Pulmonary artery endothelial cell (primary cell): ENCODE measurements at places on chromosomes 7 and 10. TPM values are rescaled to one million over a fixed set of nuclear protein-coding genes. Genes with fewer than 3 reads are reported as not detected.

- no peak for DNase-seq
Measured at GRCh38 chr7:25807086-25807611, 344.8 kb upstream of the NFE2L3 start.

The MYO3A gene
- total RNA-seq, result not detected in 2 replicates

The ADGRA1 gene
- not detected in 2 replicates for total RNA-seq

The NODAL gene
- not detected in 2 replicates for total RNA-seq

DNA sequence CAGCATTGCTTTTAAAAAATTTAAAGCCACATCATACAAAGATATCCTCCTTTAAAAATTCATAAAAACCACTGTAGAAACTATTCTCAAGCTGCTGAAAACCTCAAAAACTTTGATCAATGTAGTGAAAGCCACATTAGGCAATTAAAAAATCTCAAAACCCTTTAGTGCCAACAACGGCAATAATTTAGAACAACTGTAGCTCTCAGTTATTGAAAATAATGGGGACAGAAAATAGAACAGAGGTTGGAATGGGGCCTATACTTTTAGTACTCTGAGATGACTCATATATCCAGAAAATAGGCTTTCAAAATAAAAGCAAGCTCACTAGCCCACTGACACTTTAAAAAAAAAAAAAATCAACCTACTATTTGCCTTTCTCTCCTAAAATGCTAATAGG is 87.5 kb downstream of the GSAP start:
- no peak for DNase-seq

DNA sequence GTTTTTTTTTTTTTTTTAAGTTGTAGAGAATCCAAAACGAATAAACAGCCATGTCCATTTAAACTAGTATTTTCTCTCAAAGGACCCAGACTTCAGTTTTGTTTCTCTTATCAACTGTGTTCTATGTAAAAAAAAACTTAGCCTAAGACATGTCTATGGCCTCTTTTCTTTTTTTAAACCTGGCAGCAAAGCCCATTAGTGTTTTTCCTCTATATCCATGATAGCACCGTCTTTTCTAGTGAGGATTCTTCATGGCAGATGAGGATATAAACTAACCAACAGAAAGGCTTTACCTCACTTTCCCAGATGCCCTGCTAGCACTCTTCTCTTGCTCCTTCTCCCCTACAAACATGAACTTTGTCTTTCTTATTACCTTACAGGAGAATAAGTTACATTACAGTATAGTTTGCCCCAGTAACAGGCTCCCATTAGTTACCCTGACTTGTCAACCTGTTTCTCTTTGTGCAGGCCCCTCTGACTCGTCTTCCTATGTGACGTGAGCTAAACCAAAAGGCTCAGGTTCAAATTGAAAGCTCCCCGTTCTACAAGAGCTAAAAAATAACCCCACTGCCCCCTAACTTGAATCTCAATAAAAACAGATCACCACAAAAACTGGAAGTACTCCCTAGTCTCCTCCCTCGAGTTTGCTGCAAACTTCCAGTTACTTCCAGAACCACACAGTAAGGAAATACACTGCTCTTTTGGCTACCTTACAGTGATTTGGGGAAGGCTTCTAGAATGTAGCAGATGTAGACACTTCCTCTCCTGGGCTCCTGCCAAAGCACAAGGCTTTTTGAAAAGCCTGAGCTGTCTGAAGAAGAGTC is 20.1 kb downstream of the P4HA1 start:
- peak; percentile 46 for DNase-seq

DNA sequence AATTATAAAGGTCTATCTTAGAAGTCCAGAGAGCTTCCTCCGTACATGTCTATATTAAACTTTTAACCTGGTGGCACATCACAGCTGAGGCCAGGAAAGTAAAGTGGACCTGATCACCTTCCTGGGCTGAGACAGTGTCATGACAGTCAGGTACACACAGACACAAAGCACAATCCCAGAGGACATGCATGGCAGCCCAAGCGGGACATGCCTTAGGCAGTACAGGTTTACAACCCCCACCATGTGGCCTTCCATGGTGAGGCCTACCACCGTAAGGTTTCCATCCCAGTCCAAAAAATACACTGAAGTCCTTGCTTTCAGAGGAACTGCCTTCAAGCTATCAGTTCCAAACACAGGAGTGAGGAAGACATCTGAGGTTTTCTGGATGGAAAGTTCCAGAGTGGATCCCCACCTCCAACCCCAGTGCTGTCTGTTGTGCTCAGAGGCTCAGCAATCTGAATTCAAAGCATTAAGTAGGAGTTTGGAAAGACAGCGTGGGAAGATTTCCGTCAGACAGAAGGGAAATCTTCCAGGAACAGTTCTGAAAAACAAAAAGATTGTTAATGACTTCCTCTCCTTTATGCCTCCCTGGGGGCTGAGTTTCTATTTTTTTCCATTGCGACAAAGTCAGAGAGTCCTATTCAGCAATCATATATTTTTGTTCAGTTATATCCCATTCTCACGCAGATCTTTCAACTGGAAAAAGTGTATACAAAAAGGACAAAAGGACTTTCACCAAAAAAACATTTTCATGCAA is 20.1 kb downstream of the IFIT3 start:
- no peak for DNase-seq

- DNase-seq, result no peak
Measured at GRCh38 chr7:151585744-151586393, 66.2 kb upstream of the RHEB start.

- no peak for DNase-seq
Measured at GRCh38 chr7:50214126-50214670, 90.3 kb upstream of the IKZF1 start.

GRCh38 chr7:92296880-92297445 is 51.2 kb downstream of the ANKIB1 start:
- no peak for DNase-seq

GRCh38 chr7:916291-916941 is 38.1 kb downstream of the ADAP1 start:
- DNase-seq, result no peak

The CTAGE8 gene
- total RNA-seq, result 0.04 and 0.20 TPM in 2 replicates

The OR9A2 gene
- not detected in 2 replicates for total RNA-seq

- DNase-seq, result no peak
Measured at GRCh38 chr10:8279598-8279997, 225.1 kb downstream of the GATA3 start.

The H2BK1 gene
- not detected in 2 replicates for total RNA-seq

The SEMA3A gene
- total RNA-seq, result 0.20 and 0.92 TPM in 2 replicates

The ACTR1A gene
- total RNA-seq, result 192 and 228 TPM in 2 replicates

DNA sequence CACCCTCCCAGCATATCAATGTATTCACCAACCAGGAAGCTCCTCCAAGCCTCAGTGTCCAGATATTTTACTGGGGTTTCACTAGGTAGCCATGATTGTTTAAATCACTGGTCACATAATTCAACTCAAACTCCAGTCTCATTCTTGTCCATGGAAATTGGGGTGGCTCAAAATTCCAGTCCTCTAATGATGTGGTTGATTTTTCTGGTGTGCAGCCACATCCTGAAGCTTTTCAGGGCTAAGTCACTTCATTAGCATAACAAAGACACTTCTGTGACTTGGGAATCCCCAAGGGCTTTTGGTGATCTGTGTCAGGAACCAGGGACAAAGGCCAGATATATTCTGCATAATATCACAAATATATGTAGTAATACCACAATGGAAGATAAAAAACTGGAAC is 786.9 kb upstream of the IGFBP3 start:
- DNase-seq, result no peak

DNA sequence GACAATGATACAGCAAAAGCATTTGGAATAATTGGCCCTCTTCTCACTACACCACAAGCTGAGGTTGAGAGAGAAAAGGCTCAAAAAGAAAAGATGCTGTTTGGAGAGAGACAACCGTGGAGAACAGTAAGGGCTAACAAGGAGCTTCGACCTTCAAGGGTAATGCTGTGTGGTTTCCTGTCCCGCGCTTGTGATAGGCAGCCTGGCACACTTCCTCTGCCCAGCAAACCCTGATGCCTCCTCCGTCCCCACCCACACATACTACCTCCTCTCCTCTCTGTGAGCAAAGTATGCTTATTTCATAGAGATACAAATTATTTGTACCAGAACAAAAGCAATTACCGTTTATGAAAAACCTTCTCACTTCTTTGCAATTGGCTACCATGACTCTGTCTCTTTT is 755.4 kb downstream of the KCNMA1 start:
- DNase-seq, result no peak

GRCh38 chr7:151449990-151450389 is 10.0 kb upstream of the CRYGN start:
- DNase-seq, result no peak
